ENCODE measurements at places on chromosomes 12 and 14.
A peak's percentile ranks its signal among the peaks of the same experiment; 100 is the strongest.

- DNase-seq: no peak
Observed at GRCh38 chr14:37246427-37246829, 48.7 kb downstream of the MIPOL1 start.

DNA sequence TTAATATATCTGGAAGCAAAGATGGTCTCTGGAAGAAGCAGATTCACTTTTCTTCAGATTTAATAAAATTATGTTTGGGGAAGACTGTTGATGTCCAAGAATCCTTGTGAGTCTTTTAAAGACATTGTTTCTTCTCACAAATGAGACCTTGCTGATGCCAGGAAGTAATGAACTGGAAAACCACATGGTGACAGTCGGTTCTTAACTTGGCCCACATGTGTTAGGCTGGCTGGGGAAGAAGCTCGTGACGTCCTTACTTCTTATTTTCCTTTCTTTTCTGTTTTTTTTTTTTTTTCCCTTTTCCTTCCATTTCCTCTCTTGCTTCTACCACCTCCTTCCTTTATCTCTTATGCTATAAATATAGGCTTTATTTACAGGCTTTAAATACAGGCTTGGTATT is 950.2 kb downstream of the BCL11B start:
- DNase-seq: no peak

GRCh38 chr12:84701041-84701440 is 211.6 kb downstream of the SLC6A15 start:
- DNase-seq: no peak

GRCh38 chr12:115968211-115968610 is 309.3 kb downstream of the MED13L start:
- no peak for DNase-seq

- DNase-seq: no peak
Observed at GRCh38 chr12:14442221-14442881, 76.9 kb downstream of the ATF7IP start.

DNA sequence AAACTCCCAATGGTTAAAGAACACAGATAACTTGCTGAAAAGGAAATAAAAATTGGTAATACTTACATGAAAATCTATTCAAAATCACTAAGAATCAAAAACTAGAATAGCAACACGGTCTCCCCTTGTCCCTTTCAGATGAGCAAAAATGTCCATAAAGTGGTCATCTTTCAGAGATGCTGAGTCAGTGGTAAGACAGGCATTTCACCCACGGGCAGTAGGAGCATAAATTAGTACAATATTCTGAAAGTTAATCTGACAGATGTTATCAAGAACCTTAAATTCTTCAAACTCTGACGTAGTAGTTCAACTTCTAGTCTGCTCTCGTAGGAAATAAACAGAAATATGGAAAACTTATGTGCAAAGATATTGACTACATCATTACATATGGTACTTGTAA is 33.1 kb upstream of the GNPNAT1 start:
- no peak for DNase-seq

DNA sequence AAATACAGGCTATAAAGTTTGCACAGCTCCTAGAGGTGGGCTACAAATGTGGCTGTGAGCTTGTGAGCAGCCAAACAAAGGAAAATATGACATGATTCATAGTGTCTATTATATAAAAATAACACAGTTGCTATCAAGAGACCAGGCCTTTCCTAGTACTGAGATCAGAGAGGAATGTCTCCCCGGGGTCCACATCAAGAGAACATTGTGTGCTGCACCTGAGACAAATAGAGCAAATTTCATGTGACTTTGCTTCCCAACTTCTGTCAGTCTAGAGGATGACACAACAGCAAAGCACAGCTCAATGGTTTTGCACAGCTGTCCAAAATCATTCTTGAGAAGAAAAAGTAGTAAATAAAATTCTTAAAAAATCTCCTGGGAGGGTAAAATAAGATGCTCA is 297.5 kb upstream of the PRKD1 start:
- no peak for DNase-seq

GRCh38 chr12:132454193-132454932 is 35.6 kb upstream of the FBRSL1 start:
- no peak for DNase-seq

- no peak for DNase-seq
Observed at GRCh38 chr12:64265839-64266238, 43.7 kb upstream of the KICS2 start.

- no peak for DNase-seq
Observed at GRCh38 chr14:99009871-99010270, 262.1 kb downstream of the BCL11B start.

DNA sequence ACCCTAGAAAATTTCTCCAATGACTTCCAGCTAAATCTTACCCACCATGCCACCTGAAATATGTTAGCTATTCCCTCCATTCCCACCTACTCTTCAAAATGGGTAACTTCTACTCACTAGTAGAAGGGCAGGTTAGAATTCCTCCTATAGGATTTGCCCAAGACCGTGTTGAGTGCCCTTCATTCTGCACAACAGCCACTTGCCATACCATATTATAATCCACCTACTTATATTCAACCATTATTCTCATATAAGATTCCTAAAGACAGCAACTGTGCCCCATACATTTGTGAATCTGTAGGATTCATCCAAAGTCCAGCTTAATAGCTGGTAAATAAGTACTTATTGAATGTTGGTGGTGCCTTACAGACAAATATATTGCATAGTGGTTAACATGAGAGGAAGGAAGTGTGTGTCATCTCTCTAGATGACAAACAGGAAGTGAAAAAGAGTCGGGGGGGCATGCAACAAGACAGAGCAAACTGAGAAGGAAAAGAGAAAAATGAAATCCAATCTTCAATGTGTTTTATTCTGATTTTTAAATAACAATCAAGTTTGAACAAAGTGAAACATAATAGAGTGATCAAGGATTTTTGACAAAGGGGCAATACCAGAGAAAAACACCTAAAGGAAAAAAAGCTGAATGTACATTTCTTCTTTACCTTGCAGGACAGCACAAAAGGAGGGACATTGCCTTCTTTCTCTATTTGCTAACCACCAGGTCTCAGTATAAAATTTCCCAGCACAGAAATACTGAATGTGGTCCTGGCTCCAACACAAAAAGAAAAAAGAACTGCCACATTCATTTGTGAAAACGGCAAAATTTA is 389.3 kb upstream of the USP15 start:
- DNase-seq: no peak

DNA sequence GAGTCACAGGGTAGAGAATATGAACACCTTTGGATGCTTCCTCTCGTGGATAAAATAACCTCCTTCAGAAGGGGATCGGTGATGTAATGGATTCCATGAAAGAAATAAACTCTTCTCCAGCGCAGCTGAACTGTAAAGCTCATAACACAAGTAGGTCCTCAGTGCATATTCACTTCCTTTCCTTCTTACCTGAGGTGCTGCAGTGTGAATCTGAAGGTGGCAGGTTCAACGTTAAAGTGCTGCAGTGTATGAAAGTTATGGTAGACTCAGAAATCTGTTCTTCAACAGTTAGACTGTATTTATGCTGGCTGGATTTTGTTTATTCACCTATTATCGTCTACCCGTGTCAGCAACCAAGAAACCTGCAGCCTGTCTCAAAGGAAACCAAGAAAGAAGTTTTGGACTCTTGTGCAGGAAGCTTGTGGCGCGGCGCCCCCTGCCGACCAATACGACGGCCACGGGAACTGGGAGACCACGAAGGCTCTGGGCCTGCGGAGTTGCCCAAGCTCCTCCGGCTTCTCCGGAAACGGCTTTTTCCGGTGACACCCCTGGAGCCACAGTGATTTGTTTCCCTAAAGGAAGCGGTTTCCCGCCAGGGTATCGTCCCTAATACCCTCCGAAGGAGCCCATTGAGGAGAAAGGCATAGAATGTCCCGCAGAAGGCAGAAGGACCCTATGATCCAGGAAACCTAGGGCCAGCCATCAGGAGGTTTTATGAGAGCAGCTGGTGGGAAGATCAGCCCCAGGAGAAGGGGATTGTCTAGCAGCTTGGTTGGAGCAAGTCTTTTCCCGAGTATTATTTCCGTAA is 17.6 kb upstream of the RNASE3 start:
- peak; percentile 84 for DNase-seq

- no peak for DNase-seq
Observed at GRCh38 chr14:104982548-104983230, 2.9 kb upstream of the CLBA1 start.

DNA sequence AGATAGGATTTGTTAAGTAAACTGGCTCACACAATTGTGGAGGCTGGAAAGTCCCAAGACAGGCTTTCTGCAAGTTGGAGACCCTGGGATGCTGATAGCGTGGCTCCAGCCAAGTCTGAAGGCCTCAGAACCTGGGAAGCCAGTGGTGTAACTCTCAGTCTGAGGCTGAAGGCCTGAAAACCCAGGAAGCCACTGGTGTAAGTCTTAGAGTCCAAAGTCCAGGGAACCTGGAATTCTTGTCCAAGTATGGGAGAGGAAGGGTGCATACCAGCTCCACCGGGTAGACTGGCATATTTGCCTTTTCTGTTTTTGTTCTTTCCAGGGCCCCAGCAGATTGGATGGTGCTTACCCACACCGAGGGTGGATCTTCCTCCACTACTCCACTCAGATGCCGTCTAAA is 18.1 kb downstream of the GMFB start:
- no peak for DNase-seq

DNA sequence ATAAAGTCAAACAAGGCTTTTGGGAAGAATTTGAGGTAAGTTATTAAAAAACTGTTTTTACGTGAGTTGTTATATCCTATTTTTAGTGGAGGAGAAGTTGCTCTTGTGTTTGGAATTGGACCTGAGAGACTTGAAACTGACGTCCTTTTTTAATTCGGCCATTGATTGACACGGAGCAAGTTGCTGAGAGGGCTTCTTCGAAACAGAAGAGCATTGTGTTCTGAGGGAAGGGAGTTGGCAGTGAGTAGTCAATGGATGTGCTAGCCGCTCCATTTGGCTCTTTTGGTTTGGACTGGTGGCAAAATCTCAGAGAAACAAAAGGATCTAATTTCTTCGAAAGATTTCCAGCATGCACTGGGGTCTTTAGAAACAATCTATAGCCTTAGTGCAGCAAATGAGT is 37.3 kb downstream of the PTPN11 start:
- no peak for DNase-seq

GRCh38 chr12:18158774-18159557 is 69.0 kb upstream of the RERGL start:
- no peak for DNase-seq

DNA sequence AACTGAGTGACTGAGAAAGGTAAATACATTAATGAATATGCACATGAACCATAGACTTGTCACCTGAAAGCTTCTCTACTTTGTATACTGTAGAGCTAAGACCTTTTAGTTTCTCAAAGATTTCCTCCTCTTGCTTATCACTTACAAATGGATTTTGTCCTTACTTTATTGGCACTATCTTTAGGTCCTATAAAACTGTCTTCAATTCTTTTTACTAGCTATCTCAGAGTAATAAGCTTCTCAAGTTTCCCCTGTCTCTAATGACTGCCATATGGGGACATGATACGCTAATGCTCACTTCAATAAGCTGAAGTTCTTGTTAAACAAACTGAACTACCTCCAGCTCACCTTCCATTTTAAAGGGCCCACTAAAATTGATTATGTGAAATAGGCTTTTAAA is 468.2 kb upstream of the CCDC196 start:
- DNase-seq: no peak

- DNase-seq: no peak
Observed at GRCh38 chr12:104060791-104061190, 3.5 kb upstream of the HCFC2 start.

GRCh38 chr14:63996625-63997220 is 143.9 kb downstream of the SYNE2 start:
- DNase-seq: no peak

DNA sequence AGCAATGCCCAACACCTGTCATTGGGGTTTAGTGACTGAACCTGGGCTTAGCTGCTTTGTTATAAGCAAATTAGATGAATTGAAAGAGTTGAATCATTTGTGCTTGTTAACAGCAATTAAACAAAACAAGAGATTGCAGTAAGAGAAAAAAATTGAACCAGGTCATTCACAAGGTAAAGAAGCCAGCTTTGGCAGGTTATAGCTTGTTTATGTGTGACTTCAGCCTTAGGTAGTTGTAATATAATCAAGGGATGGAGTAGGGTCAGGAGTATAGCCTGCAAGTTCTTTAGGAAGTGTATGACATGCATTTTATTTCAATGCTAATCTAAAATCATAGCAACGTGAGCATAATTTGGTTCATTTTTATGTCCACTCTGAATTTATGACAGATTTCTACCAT is 63.4 kb upstream of the PLEKHG3 start:
- DNase-seq: no peak

DNA sequence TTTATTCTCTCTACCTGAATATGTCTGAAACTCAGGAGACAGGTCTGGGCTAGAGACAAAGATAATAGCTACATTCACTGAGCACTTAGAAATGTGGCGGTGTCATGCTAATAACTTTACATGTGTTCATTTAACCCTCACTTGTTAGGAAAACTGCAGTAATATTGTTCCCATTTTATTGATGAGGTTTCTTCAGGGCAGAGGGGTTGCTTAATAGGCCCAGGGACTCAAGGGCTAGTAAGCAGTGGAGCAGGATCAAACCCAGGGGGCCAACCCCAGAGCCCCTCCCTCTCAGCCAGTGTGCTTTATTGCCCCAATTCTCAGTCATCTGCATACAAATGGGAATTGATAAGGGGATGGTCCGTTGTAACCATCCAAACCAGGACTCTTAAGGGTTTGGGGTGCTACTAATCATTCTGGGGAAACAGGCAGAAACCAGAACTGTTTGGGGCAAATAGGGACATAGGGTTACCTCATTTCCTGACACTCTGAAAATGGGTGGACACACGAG is 142.8 kb upstream of the AMIGO2 start:
- DNase-seq: no peak

DNA sequence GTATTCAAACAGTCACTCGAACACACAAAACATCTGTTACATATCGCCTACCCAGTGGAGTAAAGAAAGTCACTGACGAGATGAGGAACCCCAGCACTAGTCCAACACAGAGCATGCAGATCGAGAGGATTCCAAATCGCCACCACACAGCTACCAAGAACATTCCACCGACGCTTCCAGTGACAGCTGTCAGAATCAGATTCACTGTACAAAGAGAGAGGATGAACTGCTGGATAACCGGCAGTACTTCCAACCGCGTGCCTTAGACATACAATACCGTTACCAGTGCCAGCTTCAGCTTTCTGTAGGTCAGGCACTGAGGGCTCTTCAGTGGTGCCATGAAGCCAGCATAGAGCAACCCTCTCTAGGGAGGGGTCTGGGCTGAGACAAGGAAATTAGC is 34.5 kb downstream of the TM7SF3 start:
- DNase-seq: no peak

DNA sequence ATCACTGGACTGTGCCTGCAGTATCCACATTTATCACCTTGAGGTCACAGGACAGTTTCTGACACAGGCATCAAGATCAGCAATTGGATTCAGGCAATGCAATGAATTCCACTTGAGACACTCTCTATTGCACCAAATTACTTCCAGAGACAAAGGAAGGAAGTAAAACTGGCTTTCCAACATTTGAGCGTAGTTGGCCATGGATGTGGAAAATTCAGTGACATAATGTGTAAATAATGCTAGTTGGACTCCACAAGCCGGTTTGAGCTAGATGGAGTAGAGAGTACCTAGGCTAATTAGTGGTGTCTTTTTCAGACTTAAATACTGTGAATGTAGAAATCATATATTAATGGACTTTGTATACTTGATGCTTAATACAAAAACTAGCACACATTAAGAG is 168.3 kb upstream of the SYT1 start:
- no peak for DNase-seq

- no peak for DNase-seq
Observed at GRCh38 chr12:104998423-104999346, 12.6 kb downstream of the NOPCHAP1 start.
